AML-193 (cell line): ENCODE measurements at places on chromosomes 11 and 22.

DNA sequence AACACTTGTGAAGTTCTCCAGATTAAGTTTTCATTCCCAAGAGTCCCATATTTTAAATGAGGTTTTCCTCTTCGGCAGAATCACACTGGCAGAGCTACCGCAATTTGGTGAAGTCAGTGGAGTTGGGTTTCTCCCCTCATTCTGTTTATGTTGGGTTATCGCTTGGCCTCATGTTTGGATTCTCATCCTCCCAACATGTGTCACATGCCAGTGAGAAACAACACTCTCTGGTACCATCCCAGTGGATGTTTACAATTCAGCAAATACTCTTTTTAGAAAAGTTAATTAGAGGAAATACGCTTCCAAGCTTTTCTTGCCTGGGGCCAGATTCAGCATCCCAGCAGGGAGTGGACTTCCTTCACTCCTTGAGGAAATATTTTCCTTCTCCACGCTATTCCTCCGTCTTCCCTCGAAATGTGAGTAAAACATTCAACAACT, 2.1 kb downstream of the PAMR1 start:
- DNase-seq = no peak

DNA sequence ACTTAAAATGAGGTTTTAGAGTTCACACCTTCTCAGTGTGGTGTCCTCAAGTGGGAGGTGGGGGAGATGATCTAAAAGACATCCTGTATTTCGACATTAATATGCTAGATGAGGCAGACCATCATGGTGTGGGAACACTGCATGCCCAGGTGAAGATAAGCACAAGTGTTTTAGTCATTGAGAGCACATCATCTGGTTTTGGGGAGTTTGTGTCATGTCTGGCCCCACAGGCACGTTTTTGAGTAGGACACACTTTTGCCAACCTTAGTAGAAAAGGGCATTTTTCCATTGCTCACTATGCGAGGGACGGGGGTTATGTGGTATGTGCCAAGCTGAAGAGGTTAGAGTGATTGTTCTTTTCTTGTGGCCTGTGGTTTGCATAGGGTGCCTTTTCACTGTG, 189.3 kb downstream of the DBX1 start:
- no peak for DNase-seq

DNA sequence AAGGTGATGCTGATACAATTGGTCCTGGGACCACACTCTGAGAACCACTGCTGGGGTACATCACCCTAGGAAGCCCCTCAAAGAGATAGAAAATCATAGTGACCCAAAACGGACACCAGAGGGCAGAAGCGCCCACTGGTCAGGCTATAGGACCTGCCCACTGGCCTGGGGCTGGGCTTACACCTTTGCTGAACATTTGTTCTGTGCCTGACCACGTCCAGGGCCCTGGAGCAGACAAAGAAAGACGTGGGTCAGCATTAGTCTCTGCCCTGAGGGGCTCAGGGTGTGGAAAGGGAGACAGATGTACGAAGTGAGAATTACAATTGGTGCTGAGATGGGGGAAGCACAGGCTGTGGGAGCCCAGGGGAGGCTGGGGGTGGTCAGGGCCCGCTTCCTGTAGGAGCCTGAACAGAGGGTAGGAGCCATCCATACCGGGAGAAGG, 14.4 kb upstream of the SERPINH1 start:
- DNase-seq = peak; percentile 40

GRCh38 chr11:116986521-116987105, 111.6 kb downstream of the SIK3 start:
- peak; percentile 88 for DNase-seq

- DNase-seq = no peak
Observed at GRCh38 chr11:26348776-26349175, 16.8 kb downstream of the ANO3 start.
